Stimulated activated CD8-positive, alpha-beta memory T cell treated with anti-CD3 and anti-CD28 coated beads, Interleukin-4, amount 100 ng/mL, for 1 hour (primary cell): ENCODE measurements at places on chromosomes 16 and 17.

DNA sequence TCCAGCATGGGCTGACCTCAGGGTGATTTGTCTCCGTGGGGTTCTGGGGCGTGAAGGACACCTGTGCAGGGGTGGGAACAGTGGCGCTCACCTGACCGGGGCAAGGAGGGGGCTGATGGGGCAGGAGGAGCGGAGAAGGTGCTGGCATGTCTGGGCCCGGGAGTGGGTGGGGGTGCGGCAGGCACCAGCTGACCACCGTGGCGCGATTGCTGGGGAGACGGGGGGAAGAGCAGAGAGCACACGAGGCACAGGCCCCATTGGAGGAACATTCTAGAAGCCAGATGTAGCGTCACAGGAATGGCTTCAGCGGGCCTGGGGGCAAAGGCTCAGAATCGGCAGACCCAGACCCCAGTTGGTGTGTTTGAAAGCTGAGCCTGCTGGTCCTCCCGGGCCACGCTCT is 12.1 kb downstream of the CACNA1H start:
- DNase-seq: no peak

- DNase-seq: no peak
Measured at GRCh38 chr17:28551421-28552175, 826 bp downstream of the UNC119 start.

DNA sequence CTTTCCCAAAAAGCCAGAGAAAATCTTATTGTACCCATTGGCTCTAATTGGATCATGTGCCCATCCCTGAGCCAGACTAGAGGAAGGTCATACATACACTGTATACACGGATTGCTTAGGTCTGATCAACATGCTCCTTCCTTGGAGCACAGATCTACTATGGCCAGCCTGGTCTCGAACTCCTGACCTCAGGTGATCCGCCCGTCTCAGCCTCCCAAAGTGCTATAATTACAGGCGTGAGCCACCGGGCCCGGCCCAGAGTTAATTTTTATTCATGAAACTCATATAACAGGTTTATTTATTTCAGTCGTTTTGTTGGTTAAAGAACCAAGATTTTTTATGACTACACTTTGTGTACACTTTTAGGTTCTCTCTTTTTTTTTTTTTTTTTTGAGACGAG is 1.2 kb upstream of the TAOK1 start:
- DNase-seq: no peak

GRCh38 chr16:2709588-2709984 is 10.4 kb downstream of the PRSS27 start:
- no peak for DNase-seq

DNA sequence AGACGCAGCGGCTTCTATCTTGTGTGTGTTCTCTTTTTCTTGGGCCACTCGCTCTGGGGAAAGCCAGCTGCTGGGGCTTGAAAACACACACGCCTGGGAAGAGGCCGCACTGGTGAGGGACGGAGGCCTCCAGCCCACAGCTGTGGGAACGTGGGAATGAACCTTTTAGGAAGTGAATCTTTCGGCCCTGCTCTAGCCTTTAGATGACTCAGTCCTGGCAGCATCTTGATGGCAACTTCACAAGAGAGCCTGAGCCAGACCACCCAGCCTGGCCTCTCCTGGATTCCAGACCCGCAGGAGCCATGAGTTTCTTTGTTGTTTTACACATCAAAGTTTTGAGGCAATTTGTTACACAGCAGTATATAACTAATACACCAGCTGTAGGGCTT is 2.2 kb upstream of the PDPK1 start:
- no peak for DNase-seq

GRCh38 chr17:15409721-15410250 is 57.6 kb downstream of the CDRT4 start:
- no peak for DNase-seq

GRCh38 chr17:35747540-35748017 is 5.5 kb downstream of the GAS2L2 start:
- DNase-seq: peak; percentile 47

DNA sequence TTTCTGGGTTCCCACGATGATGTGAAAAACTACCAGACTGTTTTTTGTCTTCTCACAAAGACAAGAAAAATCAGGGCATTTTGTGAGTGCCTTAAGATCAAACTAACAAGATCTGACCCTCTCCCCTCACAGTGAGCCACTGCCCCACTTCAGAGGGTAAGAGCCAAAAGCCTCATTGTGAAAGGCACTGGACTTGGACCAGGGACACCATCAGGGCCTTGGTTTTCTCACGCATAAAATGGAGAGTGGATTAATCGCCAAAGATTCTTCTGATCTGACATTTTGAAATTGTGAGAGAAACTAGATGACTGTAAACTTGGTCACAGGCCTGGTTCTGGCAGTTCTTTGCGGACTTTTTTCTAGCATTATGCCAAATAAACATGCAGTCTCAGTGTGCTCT is 21.0 kb upstream of the ENDOV start:
- DNase-seq: no peak

DNA sequence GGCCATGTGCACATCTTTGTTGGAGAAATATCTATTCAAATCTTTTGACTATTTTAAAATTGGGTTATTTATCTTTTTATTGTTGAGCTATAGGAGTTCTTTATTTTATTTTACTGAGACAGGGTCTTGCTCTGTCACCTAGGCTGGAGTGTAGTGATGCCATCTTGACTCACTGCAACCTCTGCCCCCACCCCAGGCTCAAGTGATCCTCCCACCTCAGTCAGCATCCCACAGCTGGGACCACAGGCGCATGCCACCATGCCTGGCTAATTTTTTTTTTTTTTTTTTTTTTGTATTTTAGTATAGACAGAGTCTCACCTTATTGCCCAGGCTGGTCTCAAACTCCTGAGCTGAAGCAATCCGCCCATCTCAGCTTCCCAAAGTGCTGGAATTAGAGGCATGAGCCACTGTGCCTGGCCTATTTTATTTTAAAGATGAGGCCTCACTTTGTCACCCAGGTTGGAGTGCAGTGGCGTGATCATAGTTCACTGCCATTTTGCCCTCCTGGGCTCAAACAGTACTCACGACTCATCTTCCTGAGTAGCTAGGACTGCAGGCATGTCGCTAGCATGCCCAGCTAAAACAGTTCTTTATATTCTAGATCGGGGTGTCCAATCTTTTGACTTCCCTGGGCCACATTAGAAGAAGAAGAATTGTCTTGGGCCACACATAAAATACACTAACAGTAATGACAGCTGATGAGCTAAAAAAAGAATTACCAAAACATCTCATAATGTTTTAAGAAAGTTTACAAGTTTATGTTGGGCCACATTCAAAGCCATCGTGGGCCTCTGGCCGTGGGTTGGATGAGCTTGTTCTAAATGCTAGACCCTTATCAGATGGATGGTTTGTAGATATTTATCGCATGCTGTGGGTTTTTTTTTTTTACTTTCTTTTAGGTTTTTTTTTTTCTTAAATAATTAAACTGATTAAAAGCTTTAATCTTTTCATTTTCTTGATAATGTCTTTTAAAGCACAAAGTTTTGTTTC is 13.7 kb downstream of the TENT4B start:
- no peak for DNase-seq

GRCh38 chr16:84933774-84934631 is 77.3 kb downstream of the ZDHHC7 start:
- DNase-seq: no peak

GRCh38 chr16:8931859-8932258 is 31.8 kb downstream of the USP7 start:
- DNase-seq: no peak

- DNase-seq: no peak
Measured at GRCh38 chr16:81385031-81385756, 59.4 kb upstream of the CMIP start.

DNA sequence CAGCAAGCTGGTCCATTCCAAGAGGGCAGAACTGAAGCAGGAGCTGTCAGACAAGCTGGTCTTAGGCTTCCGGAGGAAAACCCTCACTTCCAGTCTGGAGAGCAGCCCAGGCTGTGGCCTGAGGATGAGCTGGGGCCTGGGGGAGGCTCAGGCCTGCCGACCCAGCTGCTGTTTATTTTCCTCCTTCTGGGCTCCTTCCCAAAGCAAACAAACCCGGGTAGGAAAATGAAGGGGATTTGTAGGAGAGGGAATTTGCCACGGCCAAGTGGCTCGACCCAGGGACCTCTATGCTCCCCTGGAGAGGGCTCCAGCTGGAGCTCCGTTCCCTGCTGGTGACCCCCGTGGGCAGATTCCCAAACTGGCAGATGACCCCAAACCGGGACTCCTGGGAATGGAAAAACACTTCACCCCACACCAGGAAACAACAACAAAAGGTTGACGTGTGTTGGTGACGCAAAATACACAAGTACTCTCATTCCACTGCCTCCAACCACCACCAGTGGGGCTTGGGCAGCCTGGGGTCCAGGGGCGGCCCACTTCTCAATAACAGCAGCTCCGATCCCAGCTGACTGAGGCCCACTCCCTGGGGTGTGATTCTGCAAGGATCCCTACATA is 8.8 kb downstream of the JUP start:
- DNase-seq: no peak

- no peak for DNase-seq
Measured at GRCh38 chr17:40956401-40957254, 10.1 kb downstream of the KRT39 start.

DNA sequence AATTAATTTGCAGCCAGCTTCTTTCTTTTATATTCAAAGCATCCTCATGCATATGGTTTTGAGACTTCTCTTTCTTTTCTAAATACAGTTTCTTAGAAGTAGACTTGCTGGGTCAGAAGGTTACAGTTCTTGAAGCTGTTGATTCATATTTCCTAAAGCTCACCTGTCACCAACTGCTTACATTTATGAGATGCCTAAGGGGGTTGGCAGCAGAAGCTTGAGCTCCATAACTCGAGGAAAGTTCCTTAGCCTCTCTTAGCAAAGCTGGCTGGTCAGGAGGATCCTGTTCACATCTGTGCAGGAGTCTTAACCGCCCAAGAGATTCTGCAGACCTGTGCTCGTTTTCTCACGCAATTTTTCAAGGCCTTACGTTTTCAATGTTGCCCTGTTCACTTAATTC is 218.8 kb downstream of the SNX29 start:
- no peak for DNase-seq

DNA sequence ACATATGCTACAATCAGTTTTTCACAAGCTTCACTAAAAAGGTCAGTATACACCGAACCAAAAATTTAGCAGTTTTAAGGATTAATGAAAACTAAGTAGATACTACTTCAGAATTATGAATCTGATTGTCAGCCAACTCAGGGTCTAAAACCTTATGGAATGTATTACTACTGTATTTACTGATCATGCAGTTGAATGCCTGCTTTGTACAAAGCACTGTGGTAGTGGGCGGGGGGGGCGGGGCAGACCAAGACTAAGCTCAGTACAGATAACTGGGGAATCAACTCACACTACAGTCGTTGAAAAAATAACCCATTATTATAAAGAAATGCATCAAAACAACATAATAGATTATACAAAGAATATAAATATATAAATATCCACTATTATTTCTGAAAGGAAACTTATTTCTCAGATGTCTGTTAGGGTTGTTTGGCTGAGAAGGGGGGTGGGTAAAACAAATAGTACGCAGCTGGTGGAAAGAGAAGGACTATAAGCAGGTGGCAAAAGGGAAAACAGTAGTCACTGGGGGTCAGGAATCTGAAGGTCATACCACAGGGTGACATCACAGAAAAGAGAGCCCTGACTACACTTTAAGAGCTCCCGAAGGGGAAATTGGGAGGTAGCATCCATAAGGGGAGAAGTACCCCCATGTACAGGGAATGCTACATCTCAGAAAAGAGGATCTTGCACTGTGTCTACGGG is 109.4 kb upstream of the AXIN2 start:
- no peak for DNase-seq

DNA sequence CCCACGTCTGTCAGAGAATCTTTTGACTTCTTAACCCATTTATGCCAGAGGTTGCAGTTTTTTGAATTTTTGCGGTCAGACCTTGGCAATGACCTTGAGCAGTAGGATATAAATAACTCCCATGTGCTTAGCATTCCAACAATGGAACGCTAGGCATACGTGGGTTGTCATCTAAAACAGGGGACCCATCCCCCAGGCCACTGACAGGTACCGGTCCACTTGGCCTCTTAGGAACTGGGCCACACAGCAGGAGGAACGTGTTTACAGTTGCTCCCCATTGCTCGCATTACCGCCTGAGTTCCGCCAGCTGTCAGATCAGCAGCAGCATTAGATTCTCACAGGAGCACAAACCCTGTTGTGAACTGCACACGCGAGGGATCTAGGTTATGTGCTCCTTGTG is 76.8 kb upstream of the LGALS9 start:
- DNase-seq: no peak

DNA sequence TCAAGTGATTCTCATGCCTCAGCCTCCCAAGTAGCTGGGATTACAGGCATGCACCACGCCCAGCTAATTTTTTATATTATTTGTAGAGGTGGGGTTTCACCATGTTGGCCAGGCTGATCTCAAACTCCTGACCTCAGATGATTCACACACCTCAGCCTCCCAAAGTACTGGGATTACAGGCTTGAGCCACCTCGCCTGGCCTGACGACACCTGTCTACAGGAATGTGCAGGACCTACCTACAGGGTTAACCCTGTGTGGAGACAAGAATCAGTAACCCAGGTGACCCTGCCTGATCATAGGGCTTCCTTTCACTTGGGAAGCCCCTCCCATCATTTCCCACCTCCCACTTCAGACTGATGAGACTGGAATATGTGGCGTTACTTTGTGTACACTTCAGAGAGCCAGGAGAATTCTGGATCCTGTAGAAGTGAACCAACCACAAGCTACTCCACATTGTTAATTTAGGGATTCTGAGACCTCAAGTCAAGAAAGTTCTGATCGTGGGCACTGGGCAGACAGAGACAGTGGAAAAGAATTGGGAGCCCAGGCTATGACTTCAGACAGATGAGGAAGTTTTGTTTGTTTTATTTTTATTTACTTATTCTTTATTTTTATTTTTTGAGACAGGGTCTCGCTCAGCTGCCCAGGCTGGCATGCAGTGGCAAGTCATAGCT is 5.7 kb upstream of the MILR1 start:
- no peak for DNase-seq

DNA sequence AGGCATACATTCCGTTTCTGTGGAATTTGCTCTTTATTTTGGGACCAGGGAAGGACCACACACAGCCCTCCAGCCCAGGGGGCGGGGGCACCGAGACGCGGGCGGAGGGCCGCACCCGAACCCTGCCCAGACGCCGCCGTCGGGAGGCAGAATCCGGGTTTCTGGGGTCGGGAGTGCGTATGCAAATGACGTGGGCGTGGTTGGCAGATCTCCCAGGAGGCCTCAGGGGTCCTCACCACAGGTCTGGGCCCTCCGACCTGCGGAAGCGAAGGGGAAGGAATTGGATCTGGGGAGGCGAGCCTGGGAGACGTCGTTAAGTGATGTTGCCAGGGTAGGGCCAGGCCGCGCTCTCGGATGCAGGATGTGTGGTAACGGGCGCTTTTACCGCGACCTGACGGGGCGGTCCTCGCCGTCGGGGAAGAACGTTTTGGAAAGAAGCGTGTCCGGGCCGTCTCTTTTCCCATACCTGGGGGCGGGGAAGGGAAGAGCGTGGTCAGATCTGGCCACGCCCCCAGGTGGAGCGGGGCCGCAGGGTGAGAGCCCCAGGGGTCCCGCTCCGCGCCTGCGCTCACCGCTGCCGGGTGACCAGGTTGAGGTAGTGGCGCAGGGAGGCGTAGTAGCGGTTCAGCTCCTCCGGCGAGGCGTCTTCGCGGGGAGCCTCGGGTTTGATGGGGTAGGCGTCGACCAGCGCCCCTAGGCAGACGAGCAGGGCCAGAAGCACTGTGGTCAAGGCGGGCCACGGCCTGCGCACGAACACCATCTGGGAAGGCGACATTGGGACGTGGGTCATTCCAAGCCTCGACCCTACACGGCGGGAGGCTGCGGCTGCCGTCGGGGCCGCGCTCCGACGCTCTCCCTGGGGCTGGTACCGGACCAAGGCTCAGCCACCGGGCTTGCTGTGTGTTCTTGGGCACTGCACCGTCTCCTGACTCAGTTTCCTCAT is 745 bp downstream of the PYY start:
- DNase-seq: no peak

GRCh38 chr17:29722411-29723198 is 99.9 kb upstream of the CORO6 start:
- DNase-seq: no peak
